ENCODE measurements at places on chromosomes 6 and 20. TPM values are rescaled to one million over a fixed set of nuclear protein-coding genes. Genes with fewer than 3 reads are reported as not detected.

The SAMD5 gene
- total RNA-seq, result 2.2 TPM

The KIAA0408 gene
- 0.90 TPM for total RNA-seq

The NPEPL1 gene
- total RNA-seq, result 6.3 TPM

The ANGPT4 gene
- total RNA-seq, result not detected

The PLA2G7 gene
- total RNA-seq, result not detected

DNA sequence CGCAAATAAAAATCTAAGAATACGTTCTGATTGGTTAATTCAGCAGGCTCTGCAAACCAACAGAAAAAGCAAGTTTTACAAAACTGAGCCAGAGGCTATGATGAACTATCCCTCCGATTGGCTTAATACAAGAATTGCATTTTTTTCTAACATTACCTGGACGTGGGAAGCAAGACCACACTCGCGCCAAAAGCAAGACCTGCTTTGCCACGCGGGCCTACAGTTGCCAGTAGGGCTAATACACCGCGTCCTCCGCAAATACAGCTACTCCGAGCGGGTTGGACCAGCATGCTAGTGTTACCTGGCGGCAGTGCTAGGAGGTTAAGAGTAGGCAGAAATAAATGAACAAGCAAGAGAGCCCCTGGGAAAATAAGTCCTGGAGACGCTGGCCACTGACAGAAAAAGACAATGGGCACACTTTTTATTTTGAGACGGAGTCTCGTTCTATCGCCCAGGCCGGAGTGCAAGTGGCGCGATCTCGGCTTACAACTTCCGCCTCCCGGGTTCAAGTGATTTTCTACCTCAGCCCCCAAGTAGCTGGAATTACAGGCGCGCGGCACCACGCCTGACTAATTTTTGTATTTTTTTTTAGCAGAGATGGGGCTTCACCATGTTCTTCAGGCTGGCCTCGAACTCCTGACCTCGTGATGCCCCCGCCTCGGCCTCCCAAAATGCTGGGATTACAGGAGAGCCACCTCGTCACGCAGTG is 131.9 kb upstream of the BTN3A2 start:
- DNase-seq, result peak; percentile 79

DNA sequence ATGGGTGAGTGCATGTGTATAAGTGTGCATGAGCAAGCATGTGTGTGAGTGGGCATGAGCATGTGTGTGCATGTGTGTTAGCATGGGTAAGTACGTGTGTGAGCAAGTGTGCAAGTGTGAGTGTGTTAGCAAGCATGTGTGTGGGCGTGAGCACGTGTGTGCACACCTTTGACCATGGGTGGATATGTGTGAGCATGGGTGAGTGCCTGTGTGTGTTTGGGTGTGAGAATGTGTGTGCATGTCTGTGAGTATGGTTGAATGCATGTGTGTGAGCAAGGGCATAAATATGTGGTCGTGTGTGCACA is 84.6 kb downstream of the DLL1 start:
- no peak for DNase-seq

GRCh38 chr6:111573131-111573883 is 32.4 kb downstream of the TRAF3IP2 start:
- peak; percentile 80 for DNase-seq

DNA sequence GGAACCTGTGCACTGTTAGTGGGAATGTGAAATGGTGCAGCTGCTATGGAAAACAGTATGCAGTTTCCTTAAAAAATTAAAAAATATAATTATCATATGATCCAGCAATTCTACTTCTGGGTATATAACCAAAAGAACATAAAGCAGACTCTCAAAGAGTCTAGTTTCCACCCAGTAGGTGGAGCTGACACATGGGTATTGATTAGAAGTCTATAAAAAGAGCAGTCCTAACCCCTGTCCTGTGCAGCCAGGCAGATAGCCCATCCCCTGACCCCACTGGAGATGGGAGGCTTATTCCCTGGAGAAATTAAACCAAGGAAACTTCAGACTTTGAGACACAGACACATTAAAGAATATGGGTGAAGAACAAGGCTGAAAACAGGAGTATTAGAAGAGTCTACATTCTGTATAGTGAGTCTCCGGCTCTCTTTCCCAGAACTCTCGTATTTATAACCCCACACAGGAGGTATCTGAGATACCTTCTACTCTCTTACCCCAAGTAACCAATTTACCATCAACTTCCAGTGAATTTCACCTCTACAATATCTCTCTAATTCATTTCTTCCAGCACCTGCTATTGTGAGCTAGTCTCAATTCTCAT is 92.3 kb downstream of the SEL1L2 start:
- DNase-seq, result no peak

DNA sequence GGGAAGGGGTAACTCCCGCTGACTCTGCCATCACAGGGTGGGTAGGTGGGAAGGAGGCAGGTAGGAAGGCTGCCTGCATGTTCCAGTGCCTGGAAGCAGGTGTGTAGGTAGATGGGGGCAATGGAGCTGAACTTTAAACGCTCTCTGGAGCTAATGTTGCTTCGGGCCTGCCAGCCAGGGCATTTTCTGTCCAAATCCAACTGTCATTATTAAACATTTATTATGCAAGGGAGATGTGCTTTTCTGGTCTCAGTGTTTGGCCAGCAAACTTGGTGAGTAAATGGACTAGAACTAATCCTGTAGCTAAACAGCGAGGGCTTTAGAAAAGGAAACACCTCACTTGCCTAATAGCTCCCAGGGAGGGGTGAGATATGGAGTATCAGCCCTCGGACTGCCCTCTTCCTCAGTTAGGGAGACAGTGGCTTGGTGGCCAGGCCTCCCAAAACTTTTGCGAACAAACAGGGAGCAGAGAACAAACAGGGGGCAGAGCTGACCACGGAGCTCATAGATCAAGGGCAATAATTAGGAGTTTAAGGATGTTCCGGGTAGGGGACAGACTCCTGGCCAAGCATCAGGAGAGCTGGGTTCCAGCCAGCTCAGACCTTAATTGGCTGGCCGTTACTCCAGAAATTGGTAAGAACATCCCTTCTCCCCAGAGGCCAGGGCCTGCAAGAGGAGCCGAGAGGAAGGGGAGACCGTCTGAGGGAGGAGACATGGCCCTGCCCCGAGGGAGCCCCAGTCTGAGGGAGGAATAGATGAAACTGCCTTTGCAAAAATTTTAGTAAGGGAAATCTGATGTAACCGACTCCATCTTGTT is 131.1 kb downstream of the VEGFA start:
- DNase-seq, result no peak

- DNase-seq, result no peak
Observed at GRCh38 chr6:29759457-29759856, 36.2 kb downstream of the HLA-F start.

GRCh38 chr6:41200296-41200900 is 551 bp downstream of the TREML2 start:
- DNase-seq, result no peak

All from IMR-90 (cell line).